ENCODE measurements at places on chromosomes 4 and X. TPM values are rescaled to one million over a fixed set of nuclear protein-coding genes. Genes with fewer than 3 reads are reported as not detected.

DNA sequence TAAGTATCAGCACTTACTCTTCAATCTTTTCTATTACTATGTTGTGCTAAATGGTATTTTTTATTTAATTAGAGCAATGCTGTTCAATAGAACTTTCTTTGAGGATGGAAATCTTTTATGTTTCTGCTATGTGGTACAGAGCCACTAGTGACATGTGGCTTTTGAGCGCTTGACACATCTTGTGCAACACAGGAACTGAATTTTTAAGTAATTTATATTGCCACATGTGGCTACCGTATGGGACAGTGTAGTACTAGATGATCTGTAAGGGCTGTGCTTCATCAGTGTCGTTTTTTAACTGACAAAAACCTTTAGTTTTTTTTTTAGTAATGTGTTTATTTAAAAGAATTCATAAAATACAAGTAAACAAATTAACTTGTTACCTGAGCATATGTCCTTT is 22.4 kb downstream of the HPRT1 start:
- no peak for DNase-seq

GRCh38 chr4:74009307-74009706 is 10.8 kb upstream of the CXCL5 start:
- no peak for DNase-seq

- no peak for DNase-seq
Observed at GRCh38 chrX:48702032-48702431, 5.5 kb downstream of the SUV39H1 start.

GRCh38 chr4:27062256-27062655 is 201.6 kb downstream of the STIM2 start:
- no peak for DNase-seq

The FGA gene
- total RNA-seq, result not detected

Data from urinary bladder (tissue), 4 donors.